Smooth muscle cell of trachea (primary cell): ENCODE measurements at places on chromosomes 3 and 15. TPM values are rescaled to one million over a fixed set of nuclear protein-coding genes. Genes with fewer than 3 reads are reported as not detected.

The UCN2 gene
- 1.2 and 1.3 TPM in 2 replicates for total RNA-seq

The AQP9 gene
- total RNA-seq, result not detected in 2 replicates

The SLC22A14 gene
- 0.15 TPM in 1 of 2 replicates, not detected in the other for total RNA-seq

The GXYLT2 gene
- 26.0 and 32.4 TPM in 2 replicates for total RNA-seq

The ARNT2 gene
- 4.7 and 13.6 TPM in 2 replicates for total RNA-seq

The ADAMTS7 gene
- 3.8 and 10.9 TPM in 2 replicates for total RNA-seq

The CYP1A2 gene
- not detected in 2 replicates for total RNA-seq

The RHOV gene
- not detected in 2 replicates for total RNA-seq

The ELL3 gene
- 3.3 and 7.4 TPM in 2 replicates for total RNA-seq

The ITIH1 gene
- total RNA-seq, result not detected in 2 replicates

The PLA2G4E gene
- under 0.01 TPM in 1 of 2 replicates, not detected in the other for total RNA-seq

The ZNF80 gene
- not detected in 2 replicates for total RNA-seq

The MOBP gene
- total RNA-seq, result under 0.01 TPM in 1 of 2 replicates, not detected in the other

The ECE2 gene
- total RNA-seq, result under 0.01 TPM in 1 of 2 replicates, not detected in the other

The LRRIQ4 gene
- not detected in 2 replicates for total RNA-seq

The PRSS50 gene
- total RNA-seq, result not detected in 2 replicates

The ITGA11 gene
- 3.1 and 8.6 TPM in 2 replicates for total RNA-seq

The TRIM59 gene
- 14.6 and 46.5 TPM in 2 replicates for total RNA-seq

The STAB1 gene
- total RNA-seq, result 0.17 and 1.6 TPM in 2 replicates

The RTP3 gene
- total RNA-seq, result not detected in 2 replicates

The ATP2C1 gene
- total RNA-seq, result 116 and 137 TPM in 2 replicates

The GOLGA8T gene
- not detected in 2 replicates for total RNA-seq

The GRK7 gene
- under 0.01 TPM in 1 of 2 replicates, not detected in the other for total RNA-seq

The ATP13A5 gene
- not detected in 2 replicates for total RNA-seq

The ACAD9 gene
- total RNA-seq, result 45.8 and 59.5 TPM in 2 replicates

The SMCO1 gene
- not detected in 2 replicates for total RNA-seq

The PEX5L gene
- total RNA-seq, result 2.8 and 4.2 TPM in 2 replicates

The MEGF11 gene
- not detected in 2 replicates for total RNA-seq

The CHST13 gene
- 0.15 and 0.17 TPM in 2 replicates for total RNA-seq

The C3orf85 gene
- total RNA-seq, result not detected in 2 replicates

The SOX14 gene
- not detected in 2 replicates for total RNA-seq

The ZNF662 gene
- total RNA-seq, result 2.3 and 2.8 TPM in 2 replicates

The GOLGA6L10 gene
- under 0.01 and 0.44 TPM in 2 replicates for total RNA-seq

The TBC1D5 gene
- 114 and 152 TPM in 2 replicates for total RNA-seq
